ENCODE measurements at places on chromosomes 3 and 15.
A peak's percentile ranks its signal among the peaks of the same experiment; 100 is the strongest.

DNA sequence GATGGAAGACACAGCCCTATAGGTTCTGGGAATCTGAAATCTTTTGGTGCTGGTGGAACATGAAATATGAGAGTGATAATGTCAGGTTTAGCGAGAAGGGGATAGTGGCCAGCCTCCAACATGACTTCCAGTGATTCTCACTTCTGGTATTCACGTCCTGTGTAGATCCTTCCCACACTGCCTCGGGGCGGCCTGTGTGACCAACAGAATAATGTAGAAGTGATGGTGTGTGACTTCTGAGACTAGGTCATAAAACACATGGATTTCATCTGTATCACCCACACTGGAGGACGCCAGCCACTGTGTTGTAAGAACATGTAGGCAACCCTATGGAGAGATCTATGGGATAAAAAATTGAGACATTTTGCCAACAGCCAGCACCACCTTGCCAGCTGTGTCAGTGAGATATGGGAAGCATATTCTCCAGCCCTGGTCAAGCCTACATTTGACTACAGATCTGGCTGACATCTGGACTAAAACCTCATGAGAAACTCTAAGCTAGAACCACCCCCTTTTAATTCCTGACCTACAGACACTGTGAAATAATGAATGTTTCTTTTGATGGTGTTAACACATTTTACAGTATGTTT, 25.5 kb upstream of the NUDT16 start:
- no peak for DNase-seq

GRCh38 chr3:46422617-46423016, 15.6 kb downstream of the CCRL2 start:
- DNase-seq, result peak; percentile 38

DNA sequence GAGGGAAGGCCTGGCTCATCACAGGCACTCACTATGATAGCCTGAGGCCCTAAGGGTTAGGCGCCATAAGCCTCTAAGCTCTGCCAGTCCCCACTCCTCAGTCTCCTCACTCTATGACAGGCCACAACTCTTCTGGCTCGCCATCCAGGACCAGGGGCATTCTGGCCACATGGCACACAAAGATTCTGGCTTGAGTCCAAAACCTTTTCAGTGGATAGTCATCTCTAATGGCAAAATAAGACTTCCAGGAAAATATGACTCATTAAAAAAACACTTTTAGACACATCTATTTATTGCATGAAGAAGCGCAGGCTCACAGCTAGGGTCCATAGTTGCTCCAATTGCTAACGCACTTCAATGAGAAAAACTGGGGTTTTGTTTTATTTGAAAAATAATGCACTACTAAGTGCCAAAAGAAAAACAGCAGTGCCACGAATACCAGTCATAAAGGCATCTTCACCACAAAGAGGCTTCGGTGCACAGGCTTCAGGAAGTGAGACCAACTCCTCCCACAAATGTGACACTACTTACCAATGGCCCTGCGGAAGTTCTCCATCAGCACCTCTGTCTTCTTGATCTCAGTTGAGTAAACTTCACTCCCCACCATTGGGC, 11.1 kb downstream of the RUVBL1 start:
- peak; percentile 88 for DNase-seq

GRCh38 chr3:54173371-54173770, 51.0 kb downstream of the CACNA2D3 start:
- no peak for DNase-seq

- DNase-seq, result no peak
These were observed 63.9 kb upstream of the TSEN2 start for GRCh38 chr3:12420393-12420792.

DNA sequence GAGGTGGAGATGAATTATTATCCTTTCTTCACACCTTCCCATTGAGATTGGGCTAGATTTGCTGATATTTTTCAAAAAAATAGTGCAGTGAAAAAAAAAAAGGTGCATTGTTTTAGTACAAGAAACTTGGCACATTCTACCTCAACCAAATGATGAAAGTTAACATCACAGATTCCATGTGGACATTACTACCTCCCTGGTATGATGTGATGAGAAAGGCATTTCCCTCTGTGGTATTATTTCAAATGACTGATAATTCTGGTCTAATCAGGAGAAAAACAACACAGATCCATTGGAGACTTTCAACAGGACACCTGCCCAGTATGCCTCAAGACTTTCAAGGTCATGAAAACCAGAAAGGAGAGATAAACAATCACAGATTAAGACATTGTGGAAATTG, 313.4 kb downstream of the BCHE start:
- DNase-seq, result peak; percentile 51

GRCh38 chr15:71463156-71463665, 347.1 kb upstream of the NR2E3 start:
- no peak for DNase-seq

GRCh38 chr3:25120665-25121064, 307.4 kb upstream of the RARB start:
- no peak for DNase-seq

GRCh38 chr3:102189956-102190723, 244.7 kb upstream of the ZPLD1 start:
- peak; percentile 57 for DNase-seq

GRCh38 chr15:92728266-92728665, 72.7 kb upstream of the FAM174B start:
- no peak for DNase-seq

- DNase-seq, result peak; percentile 89
These were observed 209.2 kb upstream of the ZPLD1 start for GRCh38 chr3:102225407-102226132.

DNA sequence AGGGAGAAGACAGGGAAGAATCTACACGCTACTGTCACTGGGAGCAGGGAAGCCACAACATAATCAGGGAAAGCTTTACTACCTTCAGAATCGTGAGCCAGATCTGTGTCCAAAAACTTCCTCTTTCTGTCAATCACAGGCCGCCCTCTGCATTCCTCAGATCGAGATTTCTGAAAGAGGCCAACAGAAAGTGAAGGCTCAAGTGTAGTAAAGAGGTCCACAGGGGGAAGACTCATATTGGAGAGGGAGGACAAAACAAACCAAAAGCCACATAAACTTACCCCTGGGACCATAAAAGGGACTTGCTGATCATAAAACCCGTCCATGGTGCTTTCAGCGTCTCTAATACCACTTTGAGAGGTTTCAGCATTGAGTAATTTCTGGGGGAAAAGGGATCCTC, 3.3 kb downstream of the ETV5 start:
- DNase-seq, result no peak

DNA sequence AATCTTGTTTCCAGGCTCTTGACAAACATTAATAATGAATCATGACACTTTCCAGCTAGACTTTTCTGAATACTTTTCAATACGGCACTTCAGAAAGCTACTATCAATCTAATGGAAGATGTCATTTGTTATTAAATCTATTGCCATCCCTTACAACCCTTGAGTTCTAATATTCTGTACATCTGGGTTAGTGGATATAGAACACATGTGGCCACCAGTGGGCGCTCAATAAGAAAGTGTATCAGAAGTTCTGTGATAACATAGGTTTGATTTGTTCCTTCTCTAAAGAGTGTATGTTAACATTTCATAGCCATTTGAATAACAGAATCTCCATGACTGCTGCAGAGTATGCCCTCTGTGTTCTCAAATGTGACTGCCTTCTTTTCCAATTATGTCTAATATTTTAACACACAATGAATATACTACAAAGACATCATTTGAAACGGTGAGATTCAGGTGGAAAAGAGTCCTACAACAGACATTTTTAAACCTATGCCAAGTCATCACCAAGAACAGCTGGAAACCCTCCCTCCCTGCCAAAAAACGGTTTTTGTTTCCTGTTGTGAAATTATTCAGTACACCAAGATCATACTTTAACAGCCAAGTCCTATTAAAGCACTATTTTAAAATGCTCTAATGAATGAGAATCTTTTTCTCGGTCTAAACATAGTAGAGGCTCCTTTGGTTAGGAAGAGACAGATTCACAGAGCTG, 22.2 kb downstream of the ALDH1A2 start:
- peak; percentile 62 for DNase-seq

DNA sequence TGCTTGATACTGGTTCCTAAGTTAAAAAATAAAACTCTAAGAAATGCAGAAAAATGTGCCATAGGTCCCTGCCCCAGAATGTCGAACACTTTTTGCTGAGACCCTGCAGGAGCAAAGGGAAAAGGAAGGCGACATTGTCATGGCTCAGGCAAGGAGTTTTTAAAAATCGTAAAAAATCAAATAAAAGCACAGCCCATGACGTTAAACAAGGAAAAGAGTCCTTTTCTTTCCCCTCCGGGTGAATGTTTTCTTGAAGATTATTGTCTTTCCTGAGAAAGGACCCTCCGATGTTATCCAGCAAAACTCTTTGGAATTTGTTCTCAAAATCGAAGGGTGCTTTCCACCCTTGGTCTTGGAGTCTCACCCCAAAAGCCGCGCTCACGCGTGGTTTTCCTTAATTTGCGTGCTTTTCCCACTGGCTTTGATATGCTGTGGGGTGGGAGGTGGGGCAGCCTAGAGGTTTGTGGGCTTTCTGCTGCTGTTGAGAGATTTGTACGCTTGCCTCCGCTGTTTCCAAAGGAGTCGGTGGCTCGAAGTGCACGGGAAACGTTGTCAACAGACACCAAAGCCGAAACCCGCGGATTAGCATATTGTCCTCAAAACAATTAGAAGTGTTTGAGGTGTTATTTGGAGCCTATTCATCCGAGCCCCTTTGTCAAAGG, 2.9 kb downstream of the SOX14 start:
- no peak for DNase-seq

Data from cardiac fibroblast (primary cell).